Psoas muscle (tissue), 8 donors: ENCODE measurements at places on chromosomes 2 and 18. TPM values are rescaled to one million over a fixed set of nuclear protein-coding genes. Genes with fewer than 3 reads are reported as not detected.

DPP10 gene
- not detected for total RNA-seq

- H3K4me3 ChIP-seq = no peak overlapping the region
- no peaks in the 10 kb centered on the region for H3K36me3 ChIP-seq
- H3K4me1 ChIP-seq = peaks cover 81% of the 10 kb centered on the region
Measured at GRCh38 chr2:85735691-85736090, 18.1 kb upstream of the ATOH8 start.

GRCh38 chr2:171629113-171629512 lies 58.2 kb upstream of the DYNC1I2 start:
- H3K27me3 ChIP-seq = no peaks in the 10 kb centered on the region
- DNase-seq = no peak
- no peak overlapping the region for H3K4me3 ChIP-seq
- H3K27ac ChIP-seq = no peak overlapping the region
- H3K4me1 ChIP-seq = no peaks in the 10 kb centered on the region
- H3K36me3 ChIP-seq = no peaks in the 10 kb centered on the region

KHK gene
- 2.3 TPM for total RNA-seq

METTL5 gene
- 55.8 TPM for total RNA-seq

DNA sequence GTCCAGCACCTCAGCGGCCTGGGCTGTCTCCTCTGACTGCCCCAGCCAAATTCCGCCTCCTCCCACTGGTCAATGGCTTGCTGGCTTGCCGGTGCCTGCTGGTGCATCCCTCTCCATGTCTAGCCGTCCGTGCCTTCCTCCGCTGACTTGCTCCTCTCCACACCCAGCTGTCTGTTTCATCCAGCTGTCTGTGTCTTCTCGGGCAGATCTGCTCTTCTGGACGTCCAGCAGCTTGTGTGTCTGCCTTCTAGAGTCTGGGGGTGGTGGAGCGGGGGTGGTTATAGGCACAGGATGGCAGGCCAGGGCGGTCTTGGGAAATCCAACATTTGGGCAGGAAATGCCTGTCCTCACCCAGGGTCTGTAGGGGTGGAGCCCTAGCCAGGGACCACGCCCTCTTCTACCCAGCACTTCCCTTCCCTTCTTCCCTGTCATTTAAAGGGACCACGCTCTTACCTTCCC lies 369.2 kb downstream of the GALNT13 start:
- no peaks in the 10 kb centered on the region for H3K27me3 ChIP-seq
- H3K4me3 ChIP-seq = no peak overlapping the region
- no peak overlapping the region for H3K27ac ChIP-seq
- DNase-seq = peak; percentile 10
- H3K36me3 ChIP-seq = no peaks in the 10 kb centered on the region
- H3K4me1 ChIP-seq = no peaks in the 10 kb centered on the region

TMEM178A gene
- total RNA-seq = 1.6 TPM

SH3BP4 gene
- total RNA-seq = 9.5 TPM

RAX gene
- total RNA-seq = not detected

CAD gene
- 8.2 TPM for total RNA-seq

DNA sequence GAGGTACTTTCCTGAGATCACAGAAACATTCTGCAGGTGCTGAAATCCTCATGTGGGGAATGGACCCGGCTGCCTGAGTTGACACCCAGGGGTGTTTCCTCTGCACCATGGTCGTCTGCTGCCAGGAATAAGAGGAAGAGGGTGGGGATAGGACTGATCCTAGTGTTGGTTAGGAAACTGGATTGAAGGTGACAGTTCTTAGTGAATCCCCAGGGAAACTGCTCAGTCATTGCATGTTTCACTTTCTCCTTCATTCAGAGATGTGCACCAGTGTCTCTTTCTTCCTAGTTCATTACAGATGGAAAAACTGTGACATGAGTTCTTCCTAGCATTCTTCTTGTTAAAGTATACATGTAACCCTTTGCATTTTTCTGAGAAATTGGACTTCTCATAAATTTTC lies 294.3 kb downstream of the PTGR3 start:
- H3K4me1 ChIP-seq = no peaks in the 10 kb centered on the region
- no peak overlapping the region for H3K4me3 ChIP-seq
- DNase-seq = no peak
- no peaks in the 10 kb centered on the region for H3K36me3 ChIP-seq
- H3K27me3 ChIP-seq = no peaks in the 10 kb centered on the region

DNA sequence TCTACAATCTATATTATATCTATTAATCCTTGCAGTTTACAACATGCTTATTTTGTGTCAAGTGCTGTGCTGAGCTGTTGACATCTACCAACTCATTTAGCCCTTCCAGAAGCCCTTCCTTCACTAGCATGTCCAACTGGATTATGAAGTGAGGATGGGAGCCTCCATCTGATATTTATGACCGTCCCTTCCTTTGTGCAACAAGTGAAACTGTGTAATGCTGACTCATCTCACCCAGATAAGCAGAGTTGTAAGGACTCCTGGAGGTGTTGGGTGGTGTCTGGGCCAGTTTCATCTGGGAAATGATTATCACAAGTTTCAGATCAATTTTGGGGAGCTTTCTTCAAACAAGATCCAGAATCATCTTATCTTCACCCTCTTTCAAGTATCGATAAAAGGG lies 156.6 kb upstream of the ETAA1 start:
- H3K27me3 ChIP-seq = no peaks in the 10 kb centered on the region
- no peaks in the 10 kb centered on the region for H3K4me1 ChIP-seq
- H3K4me3 ChIP-seq = no peak overlapping the region
- H3K36me3 ChIP-seq = no peaks in the 10 kb centered on the region

DNA sequence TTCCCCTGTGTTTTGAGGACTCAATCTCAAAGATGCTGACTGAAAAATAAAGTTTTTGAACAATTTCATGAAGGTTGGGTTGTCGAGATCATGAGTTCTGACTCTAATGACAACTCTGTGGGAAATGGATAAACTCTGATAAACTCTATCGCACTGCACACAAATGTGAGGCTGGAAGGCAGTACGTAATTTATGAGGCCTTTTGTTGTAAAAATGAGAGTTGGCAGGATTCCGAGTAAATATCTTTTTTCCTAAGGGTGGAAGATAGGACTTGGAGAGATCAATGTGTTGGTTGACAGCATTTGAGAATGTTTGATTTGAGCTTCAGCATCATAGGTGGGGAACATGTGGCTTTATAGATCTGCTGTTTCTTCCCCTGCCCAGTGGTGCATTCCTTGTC lies 90.4 kb downstream of the SPTBN1 start:
- no peak overlapping the region for H3K4me3 ChIP-seq
- H3K4me1 ChIP-seq = peaks cover 17% of the 10 kb centered on the region
- H3K27ac ChIP-seq = peak overlapping the region; percentile 17
- H3K27me3 ChIP-seq = no peaks in the 10 kb centered on the region
- H3K36me3 ChIP-seq = no peaks in the 10 kb centered on the region
- no peak for DNase-seq

UCN gene
- total RNA-seq = not detected

DNA sequence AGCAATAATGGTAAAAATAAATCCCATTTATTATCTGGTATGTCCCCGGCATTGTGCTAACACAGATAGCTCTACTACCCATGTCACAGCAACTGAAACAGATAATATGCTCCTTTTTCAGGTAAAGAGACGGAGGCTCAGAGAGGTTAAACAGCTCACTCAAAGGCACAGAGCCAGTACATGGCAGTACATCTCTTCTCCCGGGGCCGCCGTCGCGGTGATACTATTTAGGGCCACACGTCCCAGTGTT lies 693 bp upstream of the PDK1 start:
- H3K27me3 ChIP-seq = no peaks in the 10 kb centered on the region
- H3K4me3 ChIP-seq = peak overlapping the region; percentile 85
- H3K4me1 ChIP-seq = peaks cover 7% of the 10 kb centered on the region
- peak overlapping the region; percentile 91 for H3K27ac ChIP-seq

DNA sequence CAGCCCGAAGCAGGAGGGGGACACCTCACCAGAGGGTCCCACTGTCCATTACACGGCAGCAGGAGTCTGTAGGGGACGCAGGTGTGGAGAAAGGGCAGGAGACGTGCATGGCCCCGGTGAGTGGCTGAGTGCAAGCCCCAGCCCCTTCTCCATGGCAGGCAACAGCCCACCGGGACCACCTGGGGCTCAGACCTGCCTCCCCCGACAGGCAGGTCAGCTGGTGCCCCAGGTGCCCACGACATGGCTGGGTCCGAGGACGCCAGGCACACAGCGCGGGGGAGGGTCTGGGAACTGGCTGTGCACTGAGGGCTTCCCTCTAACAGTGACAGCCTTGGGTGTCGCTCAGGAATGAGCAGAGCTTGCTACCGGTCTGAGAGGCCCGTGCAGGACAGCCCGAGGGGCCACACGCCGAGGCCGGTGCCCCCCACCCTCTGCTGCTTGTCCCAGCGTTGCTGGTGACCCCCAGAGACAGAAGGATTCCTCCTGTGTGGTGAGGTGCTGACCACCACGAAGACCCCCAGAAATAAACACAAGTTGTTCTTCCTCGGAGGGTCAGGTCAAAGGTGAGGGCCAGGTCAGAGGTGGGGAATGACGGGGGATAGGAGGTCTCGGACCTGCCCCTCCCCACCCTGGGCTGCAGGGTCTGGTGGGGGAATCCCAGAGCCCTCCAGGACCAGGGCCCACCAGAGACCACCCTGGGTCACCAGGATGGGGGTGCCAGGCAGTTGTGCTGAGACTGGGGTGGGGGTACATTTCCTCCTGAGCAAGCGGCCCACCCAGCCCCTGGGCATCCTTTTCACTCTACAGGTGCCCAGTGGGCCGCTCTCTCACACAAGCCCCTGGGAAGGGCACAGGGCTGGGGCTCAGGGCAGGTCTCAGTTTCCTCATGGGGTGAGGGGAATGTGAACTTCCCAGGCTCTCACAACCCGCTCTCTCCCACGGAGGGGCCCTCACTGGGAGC lies 50.6 kb downstream of the SLC66A2 start:
- no peaks in the 10 kb centered on the region for H3K27me3 ChIP-seq
- H3K4me3 ChIP-seq = no peak overlapping the region
- peaks cover 17% of the 10 kb centered on the region for H3K36me3 ChIP-seq
- no peak overlapping the region for H3K27ac ChIP-seq
- no peaks in the 10 kb centered on the region for H3K4me1 ChIP-seq

GRCh38 chr2:101023327-101024107 lies 21.4 kb downstream of the RPL31 start:
- no peak overlapping the region for H3K27ac ChIP-seq
- no peaks in the 10 kb centered on the region for H3K4me1 ChIP-seq
- DNase-seq = no peak
- H3K36me3 ChIP-seq = peaks cover 89% of the 10 kb centered on the region
- H3K27me3 ChIP-seq = no peaks in the 10 kb centered on the region

GRCh38 chr2:179332903-179333302 lies 68.3 kb upstream of the SESTD1 start:
- H3K4me3 ChIP-seq = no peak overlapping the region
- no peaks in the 10 kb centered on the region for H3K27me3 ChIP-seq
- H3K36me3 ChIP-seq = no peaks in the 10 kb centered on the region
- DNase-seq = no peak
- H3K27ac ChIP-seq = no peak overlapping the region

- H3K4me1 ChIP-seq = no peaks in the 10 kb centered on the region
- H3K36me3 ChIP-seq = no peaks in the 10 kb centered on the region
- no peaks in the 10 kb centered on the region for H3K27me3 ChIP-seq
- no peak overlapping the region for H3K27ac ChIP-seq
Measured at GRCh38 chr2:101356521-101356920, 30.8 kb downstream of the CREG2 start.

- H3K36me3 ChIP-seq = no peaks in the 10 kb centered on the region
- H3K27ac ChIP-seq = peak overlapping the region; percentile 38
- H3K4me3 ChIP-seq = peak overlapping the region; percentile 1
- DNase-seq = no peak
Measured at GRCh38 chr2:43482961-43483360, 112.9 kb downstream of the THADA start.

- no peak overlapping the region for H3K4me3 ChIP-seq
- no peaks in the 10 kb centered on the region for H3K36me3 ChIP-seq
- H3K27me3 ChIP-seq = no peaks in the 10 kb centered on the region
Measured at GRCh38 chr2:9939587-9940485, 11.7 kb upstream of the GRHL1 start.

RRM2 gene
- total RNA-seq = 0.27 TPM

DNA sequence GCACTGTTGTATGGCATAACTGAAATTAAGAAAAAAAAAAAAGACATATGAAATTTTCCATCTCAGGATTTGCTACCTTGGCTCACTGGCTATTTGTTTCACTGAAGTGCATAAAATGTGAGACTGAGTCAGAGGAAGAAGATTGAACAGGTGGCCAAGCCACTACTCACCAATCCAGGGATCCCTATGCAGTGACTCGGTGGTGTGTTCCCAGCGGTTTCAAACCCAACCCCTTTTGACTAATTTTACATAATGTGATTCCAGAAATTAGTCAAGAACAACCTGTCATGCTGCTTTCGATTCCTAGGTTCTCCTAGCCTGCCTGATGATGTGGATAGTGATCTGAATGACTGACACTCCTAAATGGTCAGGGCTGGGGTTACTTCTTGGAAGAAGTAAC lies 77.3 kb downstream of the KLHL14 start:
- no peaks in the 10 kb centered on the region for H3K27me3 ChIP-seq
- H3K4me3 ChIP-seq = no peak overlapping the region
- no peak for DNase-seq
- no peaks in the 10 kb centered on the region for H3K36me3 ChIP-seq
- H3K4me1 ChIP-seq = no peaks in the 10 kb centered on the region
- no peak overlapping the region for H3K27ac ChIP-seq
